ENCODE measurements at places on chromosomes 12 and 14.

- DNase-seq: peak; percentile 51
Observed at GRCh38 chr12:57887631-57888408, 41.3 kb upstream of the CTDSP2 start.

GRCh38 chr12:121131941-121132341, 735 bp upstream of the P2RX7 start:
- DNase-seq: no peak

GRCh38 chr14:76699939-76700590, 61.2 kb upstream of the VASH1 start:
- peak; percentile 31 for DNase-seq

DNA sequence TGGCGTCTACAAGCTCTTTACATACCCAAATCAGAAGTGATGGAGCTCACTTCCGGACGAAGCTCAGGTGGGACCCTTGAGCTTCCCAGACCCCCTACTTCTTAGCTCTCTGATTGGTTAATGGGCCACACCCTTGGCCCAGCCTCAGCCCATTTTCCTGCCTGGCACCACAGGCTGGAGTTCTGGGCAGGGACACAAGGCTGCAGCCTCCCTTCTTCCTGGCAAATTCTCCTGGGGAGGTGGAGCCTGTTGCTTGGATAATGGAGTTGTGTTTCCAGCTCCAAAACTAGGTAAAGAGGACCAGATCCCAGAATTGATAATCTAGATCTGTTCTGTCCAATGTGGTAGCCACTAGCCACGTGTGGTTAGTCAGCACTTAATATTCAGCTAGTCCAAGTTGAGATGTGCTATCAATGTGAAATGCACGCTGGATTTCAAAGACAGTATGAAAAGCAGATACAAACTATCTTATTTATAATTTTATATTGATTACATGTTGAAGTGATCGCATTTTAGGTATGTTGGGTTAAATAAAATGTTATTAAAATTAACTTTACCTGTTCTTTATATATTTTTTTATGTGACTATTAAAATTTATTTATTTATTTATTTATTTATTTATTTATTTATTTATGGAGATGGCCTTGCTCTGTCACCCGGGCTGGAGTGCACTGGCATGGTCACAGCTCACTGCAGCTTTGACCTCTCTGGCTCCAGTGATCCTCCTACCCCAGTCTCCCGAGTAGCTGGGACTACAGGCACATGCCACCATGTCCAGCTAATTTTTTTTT, 12.6 kb upstream of the FAIM2 start:
- DNase-seq: no peak

GRCh38 chr14:70904373-70904772, 2.9 kb upstream of the PCNX1 start:
- DNase-seq: no peak

- no peak for DNase-seq
Observed at GRCh38 chr14:90985601-90986242, 74.7 kb downstream of the RPS6KA5 start.

- no peak for DNase-seq
Observed at GRCh38 chr14:105214324-105214915, 33.3 kb upstream of the NUDT14 start.

- DNase-seq: no peak
Observed at GRCh38 chr14:69615121-69615495, 3.7 kb downstream of the SUSD6 start.

- no peak for DNase-seq
Observed at GRCh38 chr12:108948367-108948766, 68.5 kb downstream of the DAO start.

DNA sequence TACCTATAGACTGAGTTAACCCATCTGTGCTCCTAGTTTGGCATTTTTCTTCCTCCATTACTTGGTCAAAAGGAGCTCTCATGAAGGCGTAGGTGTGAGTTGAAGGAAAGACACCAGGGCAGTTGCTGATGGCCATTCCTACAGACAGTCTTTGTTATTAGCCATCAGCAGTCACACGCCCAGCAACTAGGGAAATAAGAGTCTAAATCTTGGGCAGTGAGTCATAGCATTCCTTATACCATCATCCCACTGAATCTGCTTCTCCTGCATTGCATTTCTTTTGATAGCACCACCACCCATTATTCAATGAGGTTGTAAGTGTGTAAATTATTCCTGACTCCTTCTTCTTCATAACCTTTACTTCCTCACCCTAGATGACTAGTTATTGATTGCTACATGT, 150.9 kb upstream of the IGF1 start:
- DNase-seq: no peak

DNA sequence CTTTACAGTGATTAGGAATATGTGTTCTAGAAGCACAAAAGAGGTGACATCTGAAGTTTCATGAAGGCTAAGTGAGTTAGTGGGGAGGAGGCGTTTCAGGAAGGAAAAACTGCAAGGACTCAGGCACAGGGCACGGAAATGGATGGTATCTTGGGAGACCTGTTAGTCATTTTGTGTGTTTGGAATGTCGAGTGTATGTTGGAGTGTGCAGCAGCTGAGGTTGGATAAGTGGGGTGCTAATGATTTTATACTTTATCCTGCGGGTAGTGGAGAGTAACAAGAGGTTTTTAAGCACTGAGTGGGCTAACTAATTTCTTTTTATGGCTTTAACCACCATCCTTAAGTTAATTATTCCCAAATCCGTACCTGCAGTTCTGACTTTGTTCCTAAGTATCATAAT, 571.5 kb upstream of the FBXO33 start:
- no peak for DNase-seq

DNA sequence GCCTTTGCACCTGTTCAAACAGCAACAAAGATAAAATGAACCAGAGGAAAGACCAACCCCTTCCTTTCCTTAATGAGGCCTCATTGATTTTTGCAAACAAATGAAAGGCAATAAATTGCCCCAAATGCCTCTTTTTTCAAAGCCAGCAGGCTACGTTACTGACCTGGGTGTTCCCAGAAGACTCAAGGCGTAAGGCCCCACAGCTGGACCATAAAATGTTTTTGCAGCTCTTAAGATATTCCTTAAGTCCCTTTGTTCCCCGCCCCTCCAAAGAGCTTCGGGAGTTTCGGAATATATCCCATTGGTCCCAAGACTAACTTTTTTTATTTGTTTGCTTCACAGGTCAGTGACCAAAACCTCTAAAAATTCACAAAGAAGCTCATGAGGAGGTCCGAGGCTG, 462.9 kb upstream of the PRICKLE1 start:
- no peak for DNase-seq

- no peak for DNase-seq
Observed at GRCh38 chr14:78834766-78835451, 664.7 kb downstream of the NRXN3 start.

GRCh38 chr12:113208041-113208934, 13.0 kb upstream of the TPCN1 start:
- DNase-seq: no peak

DNA sequence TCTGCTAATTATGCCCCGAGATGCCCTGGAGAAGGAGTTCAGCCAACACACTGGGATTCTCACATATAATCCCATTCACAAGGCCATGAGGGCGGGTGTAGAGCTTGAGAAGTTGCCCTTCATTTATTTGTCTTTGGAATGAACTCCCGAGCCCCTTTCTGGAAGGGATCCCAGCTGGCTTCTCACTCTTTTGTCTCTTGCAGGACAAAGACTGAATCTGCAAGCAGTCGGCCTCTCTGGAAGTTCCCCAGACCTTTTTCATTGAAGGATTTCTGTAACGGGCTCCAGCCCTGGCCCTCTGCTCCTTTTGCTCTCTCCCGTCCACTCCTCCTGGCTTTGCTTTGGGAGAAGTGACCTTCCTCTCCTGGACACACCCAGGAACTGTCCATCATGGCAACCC, 163.3 kb upstream of the SFSWAP start:
- no peak for DNase-seq

GRCh38 chr12:89694542-89694941, 14.1 kb downstream of the ATP2B1 start:
- DNase-seq: no peak

DNA sequence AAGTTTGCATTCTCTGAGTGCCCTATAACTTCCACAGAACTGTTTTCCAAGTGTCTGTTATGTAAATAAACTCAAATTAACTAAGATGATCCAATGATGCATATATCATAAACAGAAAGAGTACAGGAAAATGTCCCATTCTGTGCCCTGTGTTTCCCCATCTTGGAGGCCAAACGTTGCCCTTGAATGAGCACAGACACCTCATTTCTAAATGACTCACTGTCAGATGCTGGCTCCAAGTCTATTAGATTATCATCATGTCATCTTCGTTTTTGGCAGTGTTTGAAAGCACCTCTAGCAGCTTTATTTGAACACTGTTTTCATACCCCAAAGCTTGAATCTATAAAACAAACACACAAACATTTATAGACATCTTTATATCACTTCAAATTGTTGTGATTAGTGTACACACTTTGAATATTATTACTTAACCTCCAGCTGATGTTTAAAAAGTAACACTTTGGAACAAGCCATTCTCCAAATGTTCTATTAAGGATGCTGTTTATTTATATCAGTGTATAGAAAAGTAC, 424.2 kb downstream of the NOVA1 start:
- no peak for DNase-seq

GRCh38 chr12:29147731-29148595, 1.1 kb upstream of the FAR2 start:
- no peak for DNase-seq

DNA sequence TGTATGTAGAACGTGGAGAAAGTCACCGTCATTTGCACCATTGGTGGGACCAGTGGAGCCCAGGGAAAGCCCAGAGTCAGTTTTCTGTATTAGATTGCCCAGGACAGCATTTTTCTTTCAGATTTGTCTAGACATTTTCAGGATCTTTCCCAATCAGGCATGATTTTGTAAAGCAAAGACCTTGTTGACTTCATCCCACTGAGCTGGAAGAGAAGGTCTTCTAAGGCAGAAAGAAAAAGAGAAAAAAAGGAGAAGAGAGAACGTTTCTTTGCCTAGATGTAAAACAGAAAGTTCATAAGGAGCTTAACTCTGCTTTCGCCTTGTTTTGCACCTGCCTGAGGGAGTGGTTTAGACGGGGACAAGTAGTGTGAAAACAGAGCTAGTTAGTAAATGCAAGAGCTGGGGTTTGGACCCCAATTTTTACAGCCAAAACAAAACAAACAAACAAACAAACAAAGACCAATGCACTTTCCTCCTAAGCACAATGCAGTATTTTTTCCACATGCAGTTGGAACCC, 273.1 kb downstream of the ZFP36L1 start:
- no peak for DNase-seq

- DNase-seq: no peak
Observed at GRCh38 chr14:26965490-26965889, 367.7 kb upstream of the NOVA1 start.

GRCh38 chr12:125135906-125136305, 70.7 kb downstream of the AACS start:
- DNase-seq: no peak

DNA sequence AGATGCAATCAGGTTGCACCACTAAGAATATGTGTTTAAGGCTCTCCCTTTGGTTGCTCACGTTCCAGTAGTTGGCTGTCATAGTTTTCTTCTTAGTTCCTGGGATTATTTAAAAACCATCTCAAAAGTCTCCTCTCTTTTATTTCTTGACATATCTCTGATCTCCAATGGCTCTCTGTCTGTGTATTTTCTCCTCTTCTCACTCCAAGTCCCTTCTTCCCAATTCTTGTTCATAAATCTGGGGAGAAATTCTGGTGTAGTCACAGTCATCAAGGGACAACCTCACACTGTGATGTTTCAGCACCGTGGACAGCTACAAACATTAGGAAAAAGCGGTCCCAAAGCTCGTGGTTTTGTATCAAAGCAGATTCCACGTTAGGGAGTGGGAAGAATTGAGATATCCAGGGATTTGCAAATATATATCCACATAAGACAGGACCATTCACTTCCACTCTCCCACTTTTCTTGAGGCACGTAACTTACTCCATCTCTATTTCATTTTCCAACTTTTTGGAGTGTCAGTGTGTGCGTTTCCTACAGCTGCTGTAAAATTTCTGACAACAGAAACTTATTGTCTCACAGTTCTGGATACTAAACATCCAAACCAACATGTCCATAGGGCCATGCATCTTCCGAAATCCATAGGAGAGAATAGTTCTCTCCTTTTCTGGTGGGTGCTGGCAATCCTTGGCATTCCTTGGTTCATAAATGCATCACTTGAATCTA, 80.6 kb upstream of the TMEM233 start:
- no peak for DNase-seq

- DNase-seq: no peak
Observed at GRCh38 chr12:69170293-69170692, 69.1 kb upstream of the CPSF6 start.

DNA sequence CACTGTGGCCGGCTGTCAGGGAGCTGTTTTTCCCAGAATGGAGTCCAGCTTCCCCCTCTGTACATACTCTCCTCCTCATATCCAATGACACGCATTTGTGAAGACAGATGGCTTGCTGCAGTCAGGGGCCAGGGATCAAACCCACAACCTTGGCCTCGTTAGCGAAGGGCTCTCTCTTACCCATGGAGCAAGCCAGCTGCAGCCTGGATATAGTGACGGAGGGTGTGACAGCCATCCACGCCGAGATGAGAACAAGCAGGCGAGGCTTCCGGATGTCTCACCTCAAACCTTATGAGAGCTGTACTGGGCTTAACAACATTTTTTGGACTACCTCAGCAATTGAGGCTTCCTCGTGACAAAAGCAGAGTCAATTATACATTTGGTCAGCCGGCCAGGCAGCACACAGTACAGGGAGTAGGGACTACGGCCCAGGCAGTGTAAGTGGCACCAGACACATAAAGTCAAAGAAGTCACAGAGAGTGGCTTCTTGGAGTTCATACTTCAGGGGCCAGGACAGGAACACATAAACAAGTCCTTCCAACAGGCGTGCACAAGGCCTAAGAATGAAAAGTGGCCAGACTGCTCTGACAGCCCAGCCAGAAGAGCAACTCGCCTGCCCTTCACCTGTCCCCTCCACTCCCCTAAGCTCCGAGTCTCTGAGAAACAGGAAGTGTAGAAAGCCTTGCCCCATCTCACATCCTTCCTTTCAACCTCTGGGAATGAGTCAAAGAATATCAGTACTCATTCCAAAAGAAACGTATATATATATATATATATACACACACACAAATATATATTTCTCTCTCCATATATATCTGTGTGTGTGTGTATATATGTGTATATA, 115.1 kb downstream of the TTC7B start:
- DNase-seq: no peak

- no peak for DNase-seq
Observed at GRCh38 chr14:23009483-23009938, 432 bp downstream of the C14orf93 start.
